ENCODE measurements at places on chromosomes 12 and 14. TPM values are rescaled to one million over a fixed set of nuclear protein-coding genes. Genes with fewer than 3 reads are reported as not detected.
A peak's percentile ranks its signal among the peaks of the same experiment; 100 is the strongest.

- no peak overlapping the region for H3K4me3 ChIP-seq
- H3K36me3 ChIP-seq = no peaks in the 10 kb centered on the region
- no peaks in the 10 kb centered on the region for H3K4me1 ChIP-seq
- no peak overlapping the region for H3K27ac ChIP-seq
- no peaks in the 10 kb centered on the region for H3K27me3 ChIP-seq
Observed at GRCh38 chr14:21219561-21220111, 49.6 kb downstream of the HNRNPC start.

- no peaks in the 10 kb centered on the region for H3K36me3 ChIP-seq
- H3K4me3 ChIP-seq = no peak overlapping the region
- no peaks in the 10 kb centered on the region for H3K27me3 ChIP-seq
- H3K27ac ChIP-seq = no peak overlapping the region
- H3K4me1 ChIP-seq = no peaks in the 10 kb centered on the region
Observed at GRCh38 chr14:92486881-92487280, 26.7 kb upstream of the RIN3 start.

- H3K36me3 ChIP-seq = no peaks in the 10 kb centered on the region
- no peak for DNase-seq
- no peaks in the 10 kb centered on the region for H3K27me3 ChIP-seq
- H3K4me1 ChIP-seq = peaks cover 5% of the 10 kb centered on the region
- H3K4me3 ChIP-seq = no peak overlapping the region
Observed at GRCh38 chr12:15634010-15634683, 155.0 kb downstream of the EPS8 start.

- no peak overlapping the region for H3K4me3 ChIP-seq
- no peak for DNase-seq
- H3K4me1 ChIP-seq = no peaks in the 10 kb centered on the region
- H3K27me3 ChIP-seq = no peaks in the 10 kb centered on the region
- no peaks in the 10 kb centered on the region for H3K36me3 ChIP-seq
Observed at GRCh38 chr12:63521706-63522105, 146.6 kb downstream of the DPY19L2 start.

Gene TMTC2
- 44.1 TPM for total RNA-seq

DNA sequence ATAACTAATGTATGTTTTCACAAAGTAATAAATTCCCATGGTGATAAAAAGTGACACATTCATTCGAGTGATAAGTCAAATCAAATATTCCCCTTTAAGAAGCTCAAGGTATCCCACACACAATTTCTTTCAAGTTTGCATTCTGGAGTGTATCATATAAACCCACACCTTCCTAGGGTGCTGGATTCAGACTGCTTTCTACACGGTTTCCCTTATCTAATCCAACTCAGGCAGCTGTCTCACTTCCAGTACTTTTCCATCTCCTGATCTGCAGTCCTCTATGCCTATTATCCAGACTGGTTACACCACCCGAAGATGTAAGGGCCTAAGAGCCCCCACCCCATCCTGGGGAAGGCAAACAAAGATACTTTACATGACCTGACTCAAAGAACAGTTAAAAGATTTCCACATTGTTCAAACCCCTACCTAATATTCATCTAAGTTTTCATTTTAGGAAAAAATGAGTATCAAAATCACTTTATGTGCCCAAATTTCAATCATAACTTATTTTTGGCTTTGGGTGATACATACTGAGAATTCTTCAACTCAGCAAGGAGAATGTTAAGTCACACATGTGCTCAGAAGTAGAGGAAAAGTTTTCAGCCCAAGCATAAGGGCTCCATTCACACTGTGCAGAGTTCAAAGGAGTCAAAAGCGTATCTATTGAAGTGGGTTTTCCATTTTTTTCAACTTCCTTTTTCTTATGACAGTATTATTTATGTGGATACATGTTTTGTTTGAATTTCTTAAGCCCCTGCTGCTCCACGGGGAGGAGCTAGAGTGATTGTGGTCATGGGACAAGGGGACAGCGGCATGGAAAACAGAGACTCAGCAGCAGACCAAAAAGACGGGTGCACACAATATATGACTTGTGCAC is 41.8 kb downstream of the CORO1C start:
- no peak for DNase-seq
- no peak overlapping the region for H3K4me3 ChIP-seq
- no peaks in the 10 kb centered on the region for H3K27me3 ChIP-seq
- H3K27ac ChIP-seq = peak overlapping the region; percentile 95
- no peaks in the 10 kb centered on the region for H3K36me3 ChIP-seq

DNA sequence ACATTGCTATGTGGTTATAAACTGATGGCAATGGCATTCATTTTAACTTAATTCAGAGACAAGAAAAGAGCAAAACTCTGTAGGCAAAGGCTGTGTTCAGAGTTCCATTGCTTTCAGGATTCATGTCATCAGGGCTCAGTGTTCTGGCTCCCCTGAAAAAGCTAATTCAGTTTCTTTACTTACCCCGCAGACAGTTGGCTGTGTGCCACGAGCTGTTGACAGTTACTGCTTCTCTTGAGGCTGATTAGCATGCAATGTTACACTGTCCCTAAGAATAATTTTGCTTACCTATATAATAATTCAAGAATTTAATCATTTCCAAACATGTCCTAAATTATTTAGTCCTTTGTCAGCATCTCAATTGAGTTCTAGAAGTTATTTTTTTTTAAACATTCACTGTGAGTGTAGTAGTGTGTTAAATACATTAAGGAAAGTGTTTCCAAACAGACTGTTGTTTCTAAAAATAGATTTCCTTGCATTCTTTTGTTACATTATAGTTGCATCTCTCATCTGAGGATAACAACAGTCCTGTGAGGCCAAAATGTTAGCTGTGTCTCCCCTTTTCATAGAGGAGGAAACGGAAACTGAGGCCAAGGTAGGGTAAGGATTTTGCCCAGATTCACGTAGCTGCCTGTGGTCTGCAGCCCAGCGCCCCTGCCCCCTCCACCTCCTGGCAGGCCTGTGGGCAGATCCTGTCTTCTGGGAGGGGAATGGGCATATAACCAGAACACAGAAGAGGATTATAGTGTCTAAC is 98.6 kb downstream of the PELI2 start:
- H3K36me3 ChIP-seq = no peaks in the 10 kb centered on the region
- H3K4me3 ChIP-seq = no peak overlapping the region
- no peak overlapping the region for H3K27ac ChIP-seq

GRCh38 chr12:27747111-27747820 is 32.8 kb upstream of the KLHL42 start:
- no peaks in the 10 kb centered on the region for H3K36me3 ChIP-seq
- peaks cover 4% of the 10 kb centered on the region for H3K4me1 ChIP-seq
- no peaks in the 10 kb centered on the region for H3K27me3 ChIP-seq
